ENCODE measurements at places on chromosomes 1 and 21.

GRCh38 chr1:96649301-96649700 is 72.3 kb upstream of the PTBP2 start:
- no peak for DNase-seq

DNA sequence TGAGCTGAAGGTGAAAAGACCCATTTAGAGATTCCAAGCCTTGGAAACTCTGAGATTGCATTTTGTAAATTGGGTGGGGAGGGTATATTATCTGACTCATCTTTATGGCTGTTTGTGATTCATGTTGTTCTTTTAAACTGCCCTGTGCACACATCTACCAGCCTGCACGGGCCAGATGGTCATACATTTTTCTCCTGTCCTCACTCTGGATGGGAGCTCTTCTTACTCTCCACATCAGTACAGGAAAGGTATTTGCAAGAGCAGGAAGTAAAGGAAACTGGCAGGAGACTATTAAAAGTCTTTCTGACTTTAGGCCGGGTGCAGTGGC is 14.3 kb upstream of the NMNAT2 start:
- DNase-seq, result no peak

DNA sequence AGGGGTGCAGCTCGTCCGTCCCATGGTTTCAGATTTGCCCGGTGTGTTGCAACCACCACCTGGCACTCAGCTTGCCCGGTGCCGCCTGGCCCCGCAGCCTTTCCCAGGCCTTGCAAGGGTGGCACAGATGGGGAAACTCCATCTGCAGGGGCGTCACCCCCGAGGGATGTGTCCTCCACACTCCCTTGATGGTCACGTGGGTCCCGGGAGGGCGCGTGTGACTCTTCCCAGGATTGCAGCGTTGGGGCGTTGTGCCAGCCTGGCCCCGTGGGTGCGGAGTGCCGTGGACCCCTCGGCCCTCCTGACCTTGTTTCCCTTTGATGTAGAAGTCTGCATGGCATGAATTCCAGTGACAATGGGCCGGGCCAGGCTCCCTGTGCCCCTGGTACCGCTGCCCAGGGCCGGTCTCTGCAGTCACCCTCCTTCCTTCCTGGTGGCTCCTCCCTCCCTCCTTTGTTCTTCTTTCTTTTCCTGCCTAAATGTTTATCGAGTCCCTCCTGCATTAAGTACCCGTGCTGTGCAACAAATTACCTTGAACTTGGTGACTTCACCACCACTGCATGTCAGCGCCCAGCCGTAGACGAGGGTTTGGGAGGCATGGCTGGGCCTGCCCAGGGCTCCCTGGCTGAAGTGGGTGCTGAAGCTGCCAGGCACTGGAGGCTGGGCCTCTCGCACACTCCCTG is 22.9 kb downstream of the RRP1 start:
- no peak for DNase-seq

- no peak for DNase-seq
Observed at GRCh38 chr1:37036667-37037053, 2.3 kb upstream of the GRIK3 start.

GRCh38 chr1:168466092-168466713 is 77.6 kb downstream of the XCL2 start:
- peak; percentile 88 for DNase-seq

DNA sequence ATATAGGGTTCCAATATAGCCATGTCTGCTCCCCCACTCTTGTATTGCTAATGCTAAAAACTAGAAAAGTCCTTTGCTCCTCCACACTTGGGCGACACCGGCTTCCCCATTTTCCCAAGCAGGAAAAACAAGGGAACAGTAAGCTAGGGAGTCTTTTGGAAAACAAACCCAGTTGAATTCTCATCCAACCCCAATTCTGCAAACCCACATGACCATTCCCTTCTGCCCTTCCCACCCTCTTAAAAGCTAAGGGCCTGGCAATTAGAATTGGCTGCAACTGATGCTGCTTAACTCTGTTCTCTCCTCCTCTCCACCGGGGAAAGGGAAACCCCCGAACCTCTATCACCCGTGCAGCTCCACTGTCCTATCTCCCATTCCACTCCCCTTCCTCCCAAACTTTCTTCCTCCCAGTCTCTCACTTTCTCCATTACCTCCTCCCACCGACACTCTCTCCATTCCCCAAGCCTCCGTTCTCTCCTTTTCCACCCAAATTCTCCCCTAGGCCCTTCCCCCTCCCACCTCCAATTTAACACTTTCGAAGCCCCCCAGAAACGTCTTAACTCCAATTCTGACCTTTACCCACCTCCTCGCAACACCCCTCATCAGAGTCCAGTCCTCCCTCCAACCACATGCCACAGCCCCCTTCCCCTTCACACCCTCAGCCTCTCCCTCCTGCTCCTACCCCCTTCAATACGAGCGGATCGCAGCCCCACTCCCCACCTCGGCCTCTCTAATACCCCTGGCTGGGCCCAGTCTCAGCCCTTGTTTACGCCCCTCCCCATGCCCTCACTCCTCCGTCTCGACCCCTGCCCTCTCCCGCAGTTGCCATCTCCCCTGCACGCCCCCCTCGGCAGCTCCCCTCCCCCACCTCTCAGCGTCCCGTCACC is 701 bp downstream of the DEDD start:
- no peak for DNase-seq

GRCh38 chr1:150176593-150176992 is 26.9 kb downstream of the PLEKHO1 start:
- no peak for DNase-seq

DNA sequence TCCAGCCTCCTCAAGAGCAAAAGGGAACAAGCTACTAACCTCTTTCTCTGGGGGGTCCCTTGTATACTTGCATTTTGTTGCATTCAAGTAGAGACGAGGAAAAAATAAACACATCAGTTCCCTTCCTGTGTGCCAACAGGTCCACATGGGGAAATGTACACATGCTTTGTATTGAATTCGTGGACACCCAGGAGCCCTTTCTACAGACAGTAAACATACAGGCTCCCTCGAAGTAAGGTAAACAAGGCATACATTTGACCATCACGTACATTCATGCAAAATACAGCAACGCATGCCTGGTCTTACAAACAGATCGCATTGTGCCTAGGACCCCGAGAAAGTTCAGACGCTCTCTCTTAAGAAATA is 1.1 kb downstream of the KCND3 start:
- DNase-seq, result no peak

GRCh38 chr21:44890338-44890931 is 16.9 kb upstream of the PTTG1IP start:
- no peak for DNase-seq

- peak; percentile 81 for DNase-seq
Observed at GRCh38 chr1:63674238-63674864, 81.1 kb downstream of the PGM1 start.

DNA sequence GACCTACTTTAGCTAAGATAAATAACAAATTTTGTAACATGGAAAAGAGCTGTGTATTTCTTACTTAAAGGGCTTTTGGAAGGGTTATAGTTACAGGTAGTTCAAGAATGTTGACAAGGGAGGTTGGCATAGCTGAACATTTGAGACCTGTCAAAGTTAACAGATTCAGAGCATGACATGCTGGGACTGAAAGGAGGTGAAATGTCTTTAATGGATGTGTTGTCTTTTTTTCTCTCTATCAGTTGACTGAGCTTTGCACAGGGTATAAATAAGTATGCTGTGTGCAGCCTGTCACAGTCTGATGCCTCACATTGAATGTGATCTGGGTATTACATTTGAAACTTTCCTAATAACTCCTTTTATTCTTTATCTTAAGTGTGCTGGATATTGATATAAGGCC is 411.9 kb upstream of the ZP4 start:
- no peak for DNase-seq

DNA sequence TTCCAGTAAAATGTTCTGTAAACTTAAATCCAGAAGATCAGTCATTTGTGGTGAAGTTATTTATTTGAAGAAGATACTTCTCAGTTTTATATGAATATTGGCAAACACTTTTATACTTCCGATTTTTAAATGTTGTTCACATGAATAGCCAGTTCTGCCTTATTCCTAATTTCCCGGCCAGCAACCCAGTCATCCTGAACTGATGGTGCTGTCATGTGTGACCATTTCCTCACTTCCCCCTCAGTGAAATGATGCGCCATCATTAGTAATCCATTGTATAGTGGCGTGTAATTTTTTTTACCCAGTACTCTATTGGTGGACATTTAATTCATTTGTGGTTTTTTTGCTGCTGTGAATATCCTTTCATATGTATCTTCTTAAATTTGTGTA is 16.4 kb downstream of the GPSM2 start:
- no peak for DNase-seq

- no peak for DNase-seq
Observed at GRCh38 chr1:54885807-54886723, 930 bp downstream of the DHCR24 start.

GRCh38 chr1:15543251-15543588 is 16.6 kb downstream of the DNAJC16 start:
- no peak for DNase-seq

DNA sequence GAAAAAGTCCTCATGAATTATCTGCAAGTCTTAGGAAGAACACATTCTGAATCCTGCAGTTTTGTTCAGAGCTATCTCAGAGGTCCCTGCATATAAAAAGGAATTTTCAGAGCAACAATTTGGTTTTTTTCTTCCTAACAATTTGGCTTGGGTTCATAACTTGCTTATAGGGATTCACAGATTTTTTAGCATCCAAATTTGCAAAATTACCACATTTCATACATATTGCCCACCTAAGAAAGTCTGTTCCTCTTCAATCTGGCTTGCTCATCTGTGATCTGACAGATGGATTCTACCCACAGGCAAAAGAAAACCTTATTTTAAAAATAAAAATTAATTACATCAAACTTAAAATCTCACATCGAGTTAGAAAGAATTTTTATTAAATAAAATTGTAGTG is 714.4 kb upstream of the NCAM2 start:
- DNase-seq, result no peak

DNA sequence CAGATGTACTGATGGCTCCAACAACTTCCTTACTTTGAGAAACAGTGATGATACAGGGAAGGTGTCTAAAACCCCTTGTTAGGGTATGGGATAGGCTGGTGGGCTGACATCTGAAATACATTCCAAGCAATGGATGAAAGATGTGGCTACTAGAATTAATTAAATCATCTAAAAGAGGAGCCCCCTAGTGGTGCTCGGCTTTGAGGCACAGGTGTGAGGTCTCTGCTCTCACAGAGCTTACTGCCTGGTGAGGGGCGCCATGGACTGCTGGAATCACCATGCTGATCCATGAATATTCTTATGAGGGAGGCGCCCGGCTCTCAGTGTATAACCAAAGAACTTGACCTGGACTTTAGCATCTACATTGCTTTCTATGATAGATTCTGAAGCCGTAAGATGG is 48.5 kb downstream of the GNG4 start:
- DNase-seq, result no peak

DNA sequence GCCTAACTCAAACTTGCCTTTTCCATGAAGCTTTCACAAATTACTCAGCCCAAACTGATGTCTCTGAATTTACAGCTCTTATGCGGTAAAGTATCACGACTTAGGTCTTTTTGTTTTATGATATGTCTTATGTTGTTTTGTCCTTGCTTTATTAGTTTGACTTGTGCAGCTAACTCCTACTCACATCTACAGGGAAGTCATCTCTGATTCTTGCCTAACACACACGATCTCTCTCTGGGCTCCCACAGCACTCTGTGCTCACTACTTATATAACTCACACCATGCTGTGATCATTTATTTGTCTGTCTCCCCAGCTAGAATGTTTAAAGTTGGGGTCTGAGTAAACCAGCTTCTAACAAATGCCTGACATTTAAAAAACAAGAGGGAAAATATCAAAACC is 9.3 kb upstream of the PI4KB start:
- no peak for DNase-seq

- DNase-seq, result no peak
Observed at GRCh38 chr1:173549813-173550212, 53.1 kb downstream of the SLC9C2 start.

GRCh38 chr1:31376375-31377134 is 3.7 kb upstream of the FABP3 start:
- DNase-seq, result no peak

DNA sequence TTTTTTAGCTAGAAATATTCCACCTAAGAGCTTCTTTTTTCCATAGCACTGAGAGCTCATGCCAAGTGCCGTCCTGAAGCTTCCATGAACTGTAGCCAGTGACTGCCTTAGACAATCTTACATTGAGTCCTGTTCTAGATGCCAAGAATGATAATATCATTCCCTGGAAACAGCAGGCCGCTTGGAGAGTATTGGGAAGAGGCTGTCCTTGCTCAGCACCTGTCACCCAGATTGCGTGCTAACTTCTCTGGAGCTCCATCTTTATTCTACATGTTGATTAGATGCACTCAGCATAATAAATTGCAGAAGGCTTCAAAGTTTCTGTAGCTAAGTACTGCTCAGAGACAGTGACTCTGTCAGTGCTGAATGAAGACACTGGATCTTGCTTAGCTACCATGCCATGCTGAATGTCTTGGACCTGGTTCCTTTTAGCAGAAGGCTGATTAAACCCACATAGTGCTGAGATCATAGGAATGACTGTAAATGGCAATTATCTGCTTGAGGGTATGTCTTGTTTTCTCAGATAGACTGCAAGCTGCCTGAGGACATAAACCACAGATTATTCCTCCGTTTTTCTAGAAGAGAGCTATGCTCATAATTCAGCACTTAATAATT is 83.1 kb upstream of the IRF2BP2 start:
- no peak for DNase-seq

GRCh38 chr1:216640100-216640499 is 83.1 kb downstream of the ESRRG start:
- DNase-seq, result no peak

- no peak for DNase-seq
Observed at GRCh38 chr1:2248127-2248826, 20.2 kb downstream of the SKI start.

DNA sequence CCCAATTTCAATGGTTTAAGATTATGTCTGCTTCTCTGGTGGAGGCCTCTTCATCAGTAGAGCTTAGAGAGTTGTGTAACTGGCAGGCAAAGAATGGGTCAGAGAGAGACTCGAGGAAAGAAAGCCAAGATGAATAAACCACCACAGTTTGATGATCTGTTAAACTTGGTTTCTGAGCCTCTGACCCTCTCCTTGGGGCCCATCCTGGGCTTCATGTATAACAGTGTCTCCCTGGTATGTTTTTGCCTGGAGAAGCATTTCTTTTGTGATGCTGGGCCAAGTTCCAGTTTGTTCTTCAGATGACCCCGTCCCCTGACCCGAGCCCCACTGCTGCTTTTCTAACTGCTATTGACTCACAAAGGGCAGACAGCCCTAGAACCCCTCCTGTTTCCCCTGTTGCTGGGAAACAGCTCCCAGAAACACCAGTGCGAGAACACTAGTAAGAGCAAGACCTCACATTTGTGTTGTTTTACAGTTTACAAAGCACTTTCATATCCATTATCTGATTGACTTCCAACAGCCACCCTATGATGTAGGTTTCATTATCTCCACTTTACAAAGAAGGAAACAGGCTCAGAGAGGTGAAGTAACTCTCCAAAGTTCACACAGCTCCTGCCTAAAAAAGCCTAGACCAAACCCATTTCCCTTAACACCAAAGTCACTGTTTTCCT is 9.0 kb downstream of the CD2 start:
- DNase-seq, result peak; percentile 14
